ENCODE measurements at places on chromosomes 2 and 18.

DNA sequence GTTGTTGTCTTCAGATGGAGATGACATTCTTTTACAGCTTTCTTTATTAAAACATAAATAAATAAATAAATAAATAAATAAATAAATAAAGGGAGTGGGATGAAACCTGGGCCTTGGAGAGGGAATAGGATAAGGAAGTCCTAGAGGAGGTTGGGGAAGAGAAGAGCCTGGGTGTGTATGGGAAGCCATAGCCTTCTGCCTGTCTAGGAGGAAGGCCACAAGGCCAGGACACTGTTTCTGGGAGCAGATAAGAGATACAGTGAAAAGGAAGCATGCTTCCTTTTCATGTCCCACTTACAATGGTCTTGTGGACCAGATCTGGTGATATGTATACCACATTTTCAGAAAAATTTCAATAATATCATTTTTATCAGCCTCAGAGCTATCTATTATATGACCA, 6.1 kb upstream of the TDRD15 start:
- no peak for DNase-seq

GRCh38 chr2:205580212-205580987, 101.9 kb upstream of the NRP2 start:
- no peak for DNase-seq

GRCh38 chr2:96769814-96770213, 9.1 kb downstream of the CNNM4 start:
- DNase-seq = no peak

GRCh38 chr2:196059491-196059960, 9.1 kb downstream of the DNAH7 start:
- DNase-seq = no peak

DNA sequence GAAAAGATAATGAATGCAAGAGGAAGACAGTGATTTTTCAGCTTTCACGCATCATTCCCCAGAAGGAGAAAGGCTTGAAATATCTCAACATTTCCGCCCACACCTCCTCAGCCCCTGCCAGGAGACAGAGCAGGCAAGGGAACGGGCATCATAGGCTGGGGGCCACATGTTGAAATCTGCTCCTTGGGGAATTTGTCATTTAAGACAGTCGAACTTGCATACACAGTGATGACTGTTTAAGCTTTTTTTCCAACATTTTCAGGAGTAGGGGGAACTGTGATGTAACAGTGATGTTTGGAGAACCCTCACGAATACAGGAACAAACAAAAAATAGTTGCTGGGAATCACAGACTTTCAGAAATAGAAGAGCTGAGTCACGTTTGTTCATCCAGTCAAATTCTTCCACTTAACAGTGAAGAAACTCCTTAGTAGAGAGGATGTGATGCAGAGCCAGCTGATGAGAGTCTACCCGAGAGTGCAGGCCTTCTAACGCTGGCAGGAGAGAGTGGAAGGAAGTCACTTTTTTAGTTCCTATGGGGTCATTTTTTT, 266.8 kb downstream of the ALPK2 start:
- DNase-seq = no peak

- no peak for DNase-seq
These were observed 394.4 kb downstream of the SPAG16 start for GRCh38 chr2:213678437-213679218.

GRCh38 chr2:182015334-182016109, 29.9 kb downstream of the PPP1R1C start:
- DNase-seq = no peak

DNA sequence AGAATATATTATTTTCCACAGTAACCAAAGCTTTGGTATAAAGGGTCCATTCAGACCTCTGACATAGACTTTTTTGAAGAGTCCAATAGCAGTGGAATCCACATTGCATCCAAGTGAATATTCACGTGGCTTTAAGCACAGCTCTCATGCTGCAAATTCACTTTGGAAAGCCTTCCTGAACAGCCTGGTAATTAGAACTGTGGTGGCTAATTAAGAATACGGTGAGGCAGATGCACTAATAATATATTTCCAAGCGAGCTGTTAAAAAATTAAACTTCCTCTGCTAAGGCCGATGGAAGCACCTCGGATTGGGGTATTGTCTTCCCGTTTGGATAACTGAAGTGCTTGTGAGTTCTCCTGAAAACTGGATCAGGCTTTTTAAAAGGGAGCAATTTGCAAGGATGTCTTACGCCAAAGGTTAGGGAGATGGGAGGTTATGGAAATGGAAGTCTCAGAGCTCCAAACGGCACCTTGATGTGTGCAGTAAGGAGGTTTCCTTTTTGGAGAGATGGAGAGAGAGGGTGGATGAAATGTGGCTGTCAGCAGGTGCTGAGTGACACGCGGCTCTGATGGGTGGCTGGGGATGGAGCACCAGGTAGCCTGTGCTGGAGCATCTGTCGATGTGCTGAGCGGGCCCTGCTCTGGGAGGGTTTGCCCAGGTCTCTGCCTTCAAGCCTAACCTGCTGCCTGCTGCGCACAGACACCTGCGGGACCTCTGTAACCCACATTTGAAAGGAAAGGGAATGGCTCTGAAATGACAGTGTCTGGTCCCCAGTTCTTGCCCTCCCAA, 37.5 kb downstream of the CABLES1 start:
- DNase-seq = no peak

GRCh38 chr2:85754313-85755095, 713 bp downstream of the ATOH8 start:
- DNase-seq = no peak

DNA sequence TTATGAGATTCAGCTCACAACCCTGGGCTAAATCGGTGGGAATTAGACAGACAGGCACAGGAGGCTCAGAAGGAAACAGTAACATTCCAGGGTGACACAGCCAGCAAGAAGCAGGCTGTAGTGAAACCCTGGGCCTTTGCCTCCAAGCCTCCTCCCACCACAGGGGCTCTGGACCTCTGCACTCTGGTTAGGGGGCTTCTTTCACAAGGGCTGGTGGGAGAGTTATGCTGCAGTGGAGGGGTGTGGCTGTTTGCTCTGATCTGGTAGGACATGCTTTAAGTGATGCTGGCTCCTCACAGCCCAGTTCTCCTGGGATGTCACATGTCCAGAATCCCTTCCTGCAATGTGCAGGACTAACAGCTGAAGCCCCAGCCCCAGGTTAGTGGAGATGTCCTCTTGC, 109.9 kb downstream of the TGFA start:
- DNase-seq = no peak

DNA sequence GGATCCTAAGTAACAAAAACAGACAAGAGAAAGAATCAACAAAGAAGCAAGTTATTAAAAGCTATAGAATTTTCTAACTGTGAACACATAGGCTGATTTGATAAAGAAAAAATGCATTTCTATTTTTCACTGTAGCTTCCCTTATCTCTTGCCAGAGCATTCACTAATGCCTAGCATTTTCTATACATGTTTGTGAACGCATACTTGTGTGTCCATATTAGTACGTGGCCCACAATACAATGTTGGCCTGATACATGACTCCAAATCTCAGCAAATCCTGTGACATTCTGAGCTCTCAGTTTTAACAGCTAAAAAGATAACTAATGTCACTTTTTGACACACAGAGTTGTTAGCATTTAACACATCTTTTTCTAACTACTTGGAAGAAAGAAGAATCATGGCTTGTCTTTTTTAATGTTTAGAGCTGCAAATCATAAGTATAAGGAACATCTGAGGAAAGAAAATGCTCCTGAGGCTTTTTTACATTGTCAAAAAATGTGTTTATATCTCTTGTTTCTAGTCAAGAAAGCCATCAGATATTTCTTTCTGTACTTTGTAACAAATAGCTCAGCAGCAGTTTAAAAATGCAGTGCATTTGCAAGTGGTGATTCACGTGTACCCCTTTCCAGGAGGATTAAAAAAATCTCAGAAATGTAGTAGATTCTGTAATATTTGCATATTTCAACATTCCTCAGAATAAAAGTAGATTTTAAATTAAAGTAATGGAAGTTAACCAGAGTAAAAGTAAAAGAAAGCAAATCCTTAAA, 1646.8 kb upstream of the TMEFF2 start:
- DNase-seq = no peak

DNA sequence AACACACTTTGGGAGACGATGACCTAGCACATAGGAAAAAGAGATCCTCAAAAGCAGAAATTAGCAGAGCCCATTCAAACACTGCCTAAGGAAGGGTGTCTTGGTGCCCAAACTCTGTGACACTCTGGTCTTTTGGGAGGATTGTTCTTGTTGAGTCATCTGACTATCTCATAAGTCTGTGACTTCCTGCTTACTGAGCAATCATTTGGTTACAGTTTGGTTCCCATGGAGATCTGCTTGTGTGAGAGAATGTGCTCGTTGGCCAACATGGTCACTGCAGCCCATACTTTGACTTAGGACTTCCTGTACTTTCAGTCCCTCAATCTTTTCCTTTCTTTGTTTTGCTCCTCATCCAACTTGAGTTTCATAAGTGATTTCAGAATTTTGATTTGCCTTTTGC, 602.9 kb downstream of the NYAP2 start:
- no peak for DNase-seq

DNA sequence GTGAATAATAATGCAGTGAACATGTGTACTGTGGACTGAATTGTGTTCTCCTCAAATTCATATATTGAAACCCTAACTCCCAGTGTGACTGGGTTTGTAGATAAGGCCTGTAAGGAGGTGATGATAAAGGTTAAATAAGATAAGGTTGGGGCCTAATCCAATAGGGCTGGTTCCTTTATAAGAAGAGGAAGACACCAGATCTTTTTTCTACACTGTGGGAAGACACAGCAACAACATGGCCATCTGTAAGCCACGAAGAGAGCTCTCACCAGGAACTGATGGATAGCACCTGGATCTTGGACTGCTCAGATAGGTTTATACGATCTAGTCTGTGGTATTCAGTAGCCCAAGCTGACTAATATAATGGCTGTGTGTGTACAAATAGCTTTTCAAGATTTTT, 66.8 kb downstream of the BMPR2 start:
- no peak for DNase-seq

- no peak for DNase-seq
These were observed 55.7 kb downstream of the PTPN2 start for GRCh38 chr18:12828116-12829051.

- no peak for DNase-seq
These were observed 19.6 kb upstream of the WDR75 start for GRCh38 chr2:189421644-189422043.

DNA sequence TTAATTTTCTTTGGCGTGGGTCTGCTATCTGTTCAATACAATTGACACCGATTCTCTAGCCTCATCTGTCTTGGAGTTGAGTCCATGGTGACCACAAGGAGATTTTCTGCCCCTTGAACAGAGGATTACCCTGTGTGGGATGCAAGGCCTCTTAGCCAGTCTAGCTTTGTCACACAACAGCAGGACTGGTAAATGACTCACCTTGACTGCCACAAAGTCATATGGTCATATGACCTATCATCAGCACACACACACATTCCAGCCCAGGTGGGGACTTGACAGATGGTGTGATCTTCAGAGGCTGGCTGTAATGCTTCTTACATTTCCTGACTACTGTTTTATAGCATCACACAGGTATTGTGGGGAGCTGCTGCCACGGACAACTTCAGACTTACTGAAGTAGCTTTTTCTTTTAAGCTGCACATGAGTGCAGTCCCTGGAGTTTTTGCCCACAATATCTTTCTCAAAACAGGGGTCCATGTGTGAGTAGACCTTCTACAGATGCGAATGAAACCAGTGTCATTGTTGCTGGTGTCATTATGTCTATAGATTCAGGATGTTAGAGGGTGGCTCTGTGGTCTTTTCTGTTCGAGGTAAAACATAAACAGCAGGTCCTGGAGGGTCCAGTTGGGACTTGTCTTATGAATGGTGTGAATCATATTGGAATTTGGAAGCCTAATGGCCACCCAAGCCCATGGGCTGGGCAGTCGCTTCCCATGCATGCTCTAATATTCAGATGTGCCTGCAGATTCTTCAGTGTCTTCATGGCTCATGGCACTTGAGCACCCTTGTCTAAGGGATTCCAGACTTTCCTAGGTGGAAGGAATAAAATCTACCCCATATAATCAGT, 18.6 kb upstream of the ACOXL start:
- DNase-seq = no peak

- DNase-seq = no peak
These were observed 17.1 kb upstream of the GPR45 start for GRCh38 chr2:105224444-105224843.

- no peak for DNase-seq
These were observed 17.2 kb upstream of the NEDD4L start for GRCh38 chr18:58026857-58027256.

DNA sequence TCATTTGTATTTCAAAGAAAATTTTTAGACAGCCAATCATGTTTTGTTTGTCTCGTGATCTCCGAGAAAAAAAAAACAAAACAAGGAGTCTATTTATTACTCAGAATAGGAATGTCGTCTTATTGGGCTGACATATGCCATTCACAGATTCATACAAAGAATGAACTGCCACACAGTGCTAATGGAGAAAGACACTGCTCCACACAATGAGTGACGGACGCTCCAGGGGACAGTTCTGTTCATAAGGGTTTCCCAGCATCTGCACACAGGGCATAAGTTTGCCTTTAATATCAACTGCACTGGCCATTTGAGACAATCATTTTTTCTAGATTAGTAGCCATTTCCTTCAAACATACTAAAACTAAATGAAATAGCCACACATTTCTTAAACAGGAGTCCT, 3.4 kb downstream of the SERTAD2 start:
- no peak for DNase-seq

DNA sequence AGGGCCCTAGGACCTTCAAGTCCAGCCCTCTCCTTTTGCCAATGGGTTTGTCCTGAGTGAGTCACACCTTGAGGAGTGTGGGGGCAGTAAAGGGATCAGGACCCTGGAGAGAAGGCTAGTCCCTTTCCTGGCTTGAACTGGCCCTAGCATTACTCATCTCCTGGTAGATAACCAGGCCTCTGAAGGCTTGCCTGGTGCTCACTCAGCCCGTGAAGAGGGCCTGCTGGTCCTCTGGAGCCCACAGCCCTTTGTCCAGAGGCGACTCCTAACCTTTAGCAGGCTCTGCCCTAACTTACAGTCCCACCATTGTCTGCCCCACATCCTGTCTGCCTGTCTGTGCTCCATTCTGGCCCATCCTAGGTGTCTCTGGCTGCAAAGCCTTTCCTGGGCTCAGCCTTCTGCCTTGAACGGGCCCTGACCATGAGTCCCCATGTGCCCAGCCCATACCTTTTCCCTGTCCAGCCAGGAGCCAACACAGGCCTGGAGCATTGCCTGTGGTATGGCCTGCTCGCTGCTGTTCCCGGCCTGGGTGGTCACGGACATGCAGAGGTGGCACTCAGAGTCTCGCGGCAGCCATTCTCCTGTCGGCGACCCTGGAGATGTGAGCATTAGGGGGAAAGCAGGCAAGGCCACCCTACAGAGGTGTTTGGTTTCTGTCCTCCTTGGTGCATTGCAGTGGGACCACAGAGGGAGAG, 5.0 kb downstream of the SFTPB start:
- DNase-seq = no peak

- no peak for DNase-seq
These were observed 11.2 kb upstream of the GYPC start for GRCh38 chr2:126644630-126645191.

GRCh38 chr18:41343808-41344207, 611.2 kb upstream of the PIK3C3 start:
- no peak for DNase-seq

GRCh38 chr2:169344736-169345485, 17.4 kb downstream of the LRP2 start:
- no peak for DNase-seq
